ENCODE measurements at places on chromosomes 12 and 14.

- peak; percentile 3 for DNase-seq
These were observed 32.7 kb downstream of the MED6 start for GRCh38 chr14:70567791-70568190.

DNA sequence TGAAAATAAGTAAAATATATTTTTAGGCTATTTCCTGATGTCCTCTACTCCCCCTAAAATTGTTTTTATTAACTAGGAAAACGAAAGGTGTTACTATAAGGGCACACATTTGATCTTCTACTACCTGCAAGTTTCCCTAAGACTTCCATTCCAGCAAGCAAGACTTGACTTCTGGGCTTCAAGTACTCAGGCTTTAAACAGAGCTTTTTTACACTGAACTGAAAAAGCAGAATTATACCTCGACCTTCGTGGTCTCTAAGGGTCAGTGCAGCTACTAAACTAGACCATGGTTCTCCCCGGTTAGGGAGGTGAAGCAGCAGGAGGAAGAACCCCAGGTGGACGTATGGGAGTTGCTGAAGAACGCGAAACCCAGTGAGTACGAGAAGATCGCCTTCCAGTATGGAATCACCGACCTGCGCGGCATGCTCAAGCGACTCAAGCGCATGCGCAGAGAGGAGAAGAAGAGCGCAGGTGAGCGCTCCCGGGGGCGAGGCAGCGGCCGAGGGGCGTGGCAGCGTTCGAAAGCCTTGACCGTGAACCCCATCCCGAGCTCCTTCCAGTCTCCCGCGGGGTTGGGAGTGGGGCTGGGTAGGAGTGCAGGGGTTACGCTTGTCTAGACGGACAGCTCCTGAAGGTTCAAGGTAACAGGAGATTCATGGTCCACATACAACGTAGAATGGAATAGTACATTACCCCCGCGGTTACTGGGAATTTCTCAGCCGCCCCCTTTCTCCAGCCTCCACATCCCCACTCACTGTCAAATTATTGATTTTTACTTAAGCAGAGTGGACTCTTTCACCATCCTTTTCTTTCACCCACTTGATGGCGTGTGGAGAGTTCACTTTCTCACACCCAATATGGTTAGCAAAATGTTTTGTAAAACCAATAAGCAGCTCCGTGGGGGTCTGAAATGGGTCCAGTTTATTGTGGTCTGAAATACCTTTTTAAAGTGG lies 47.6 kb downstream of the MYBPC1 start:
- no peak for DNase-seq

GRCh38 chr12:124188561-124189405 lies 106.1 kb upstream of the RFLNA start:
- no peak for DNase-seq

GRCh38 chr12:130200445-130200844 lies 38.2 kb downstream of the FZD10 start:
- DNase-seq: no peak

DNA sequence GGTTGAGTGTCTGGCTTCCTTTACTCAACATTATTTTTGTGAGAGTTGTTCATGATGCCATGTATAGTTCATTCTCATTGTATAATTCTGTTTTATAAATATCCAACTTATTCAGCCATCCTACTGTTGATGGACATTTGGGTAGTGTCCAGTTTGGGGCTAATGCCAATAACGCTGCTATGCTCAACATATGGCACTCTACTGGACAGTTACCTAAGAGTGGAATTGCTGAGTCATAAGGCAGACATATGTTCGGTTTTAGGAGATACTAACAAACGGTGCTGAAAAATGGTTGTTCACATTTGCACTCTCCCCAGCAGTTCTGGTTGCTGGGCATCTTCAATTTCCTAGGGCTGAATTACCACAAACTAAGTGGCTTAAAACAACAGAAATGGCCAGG lies 28.7 kb upstream of the P2RX4 start:
- no peak for DNase-seq

DNA sequence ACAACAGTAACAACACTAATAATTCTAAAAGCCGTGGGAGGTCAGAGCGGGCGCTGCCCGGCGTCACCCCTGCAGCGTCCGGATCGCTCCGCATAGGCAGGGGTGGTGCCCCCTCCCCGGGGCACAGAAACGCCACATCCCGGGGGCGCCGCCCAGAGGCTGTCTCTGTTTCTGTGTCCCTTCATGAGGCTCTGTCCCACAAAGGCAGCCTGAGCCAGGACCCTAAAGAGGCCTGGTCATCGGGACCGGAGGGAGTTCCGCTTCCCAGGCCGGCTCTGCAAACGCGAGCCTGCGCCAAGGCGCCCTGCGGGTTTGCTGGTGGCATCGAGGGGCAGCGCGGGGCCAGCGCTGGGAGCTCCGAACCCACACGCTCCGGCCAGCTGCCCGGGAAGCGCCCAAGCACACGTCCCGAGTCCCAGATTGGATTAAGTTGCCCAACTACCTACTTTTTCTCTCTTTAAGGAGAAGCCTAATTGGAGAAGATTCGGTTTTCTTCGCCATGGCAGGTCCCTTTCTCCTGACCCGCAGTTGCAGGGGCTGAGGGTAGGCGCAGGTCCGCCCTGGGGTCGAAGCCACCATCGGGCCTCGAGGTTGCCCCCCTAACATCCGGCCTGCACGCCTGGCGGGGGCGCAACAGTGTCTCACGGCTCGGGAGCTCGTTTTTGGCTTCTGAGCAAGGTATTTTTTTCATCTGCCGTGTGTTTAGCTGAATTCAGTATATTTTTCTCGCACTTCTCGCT lies 421.7 kb downstream of the VRK1 start:
- peak; percentile 18 for DNase-seq

DNA sequence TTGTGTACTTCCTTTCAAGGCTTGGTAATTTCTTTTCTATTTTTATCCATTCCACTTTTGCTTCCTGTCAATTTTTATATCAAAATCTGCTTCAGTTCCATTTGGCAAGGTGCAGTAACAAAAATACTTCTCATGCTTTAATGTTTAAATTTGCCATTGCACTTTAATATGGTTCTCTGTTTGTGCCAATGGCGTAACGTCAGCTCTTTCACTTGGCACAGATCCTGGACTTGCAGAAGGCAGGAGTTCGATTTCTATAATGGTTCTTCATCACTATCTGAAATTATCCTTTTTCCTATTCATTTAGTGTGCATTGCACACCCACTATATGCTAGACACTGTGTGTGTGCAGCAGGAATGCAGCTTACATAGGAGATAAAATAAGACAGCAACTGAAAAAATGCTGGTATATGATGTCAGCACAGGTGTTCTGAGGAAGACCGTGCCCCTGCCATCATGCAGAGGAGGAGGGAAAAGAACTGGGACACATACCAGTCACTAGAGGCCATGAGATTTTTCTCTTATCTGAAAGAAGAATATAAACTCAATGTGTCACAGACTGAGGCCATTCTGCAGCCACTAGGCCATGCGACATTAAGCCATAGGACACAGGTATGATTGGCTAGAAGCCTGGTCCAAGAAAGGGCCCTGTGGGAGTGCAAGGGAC lies 298.2 kb downstream of the RPAP3 start:
- DNase-seq: no peak

GRCh38 chr12:106000382-106001104 lies 138.2 kb downstream of the NUAK1 start:
- no peak for DNase-seq

DNA sequence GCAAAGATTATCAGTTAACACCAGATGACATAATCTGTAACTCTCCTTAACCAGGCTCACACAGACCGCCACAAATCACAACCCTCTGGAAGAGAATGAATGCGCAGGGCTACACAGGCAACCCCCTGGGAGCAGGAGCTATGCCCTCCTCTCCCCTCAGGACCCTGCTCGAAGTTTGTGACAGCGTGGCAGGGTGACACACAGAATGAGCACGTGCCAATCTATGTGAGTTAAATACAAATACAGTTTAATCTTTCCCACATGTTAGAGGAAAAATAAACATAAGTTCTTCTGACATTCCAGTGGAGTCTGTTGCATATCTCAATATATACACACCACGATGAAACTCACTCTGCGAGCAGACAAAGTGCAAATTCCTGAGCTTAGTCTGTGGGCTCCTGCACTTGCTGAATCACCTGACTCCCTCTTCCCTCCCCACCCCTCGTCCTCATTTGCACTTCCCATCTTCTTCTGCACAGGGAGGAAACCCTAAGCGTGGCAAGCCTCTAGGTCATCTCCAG lies 37.6 kb downstream of the BCAT1 start:
- DNase-seq: no peak

DNA sequence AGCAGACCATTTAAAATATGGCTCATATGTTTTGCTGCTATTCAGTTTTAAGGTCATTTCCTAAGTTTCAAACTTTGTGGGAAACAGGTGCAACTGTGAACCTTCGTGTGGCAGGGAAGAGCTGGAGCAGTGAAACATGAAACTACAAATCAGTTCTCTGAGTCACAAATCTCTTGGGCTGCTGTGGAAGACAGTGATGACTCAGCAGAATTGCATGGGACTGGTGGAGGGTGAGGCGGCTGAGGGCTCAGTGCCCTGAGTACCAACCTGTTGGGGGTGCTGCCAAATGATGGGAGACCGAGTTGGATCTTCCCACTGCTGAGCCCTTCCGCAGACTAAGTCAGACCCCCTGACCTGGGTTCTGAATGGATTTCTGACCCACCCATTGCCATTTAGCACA lies 8.4 kb upstream of the CALM1 start:
- no peak for DNase-seq

- no peak for DNase-seq
These were observed 62.3 kb downstream of the SPRING1 start for GRCh38 chr12:116675339-116676107.

DNA sequence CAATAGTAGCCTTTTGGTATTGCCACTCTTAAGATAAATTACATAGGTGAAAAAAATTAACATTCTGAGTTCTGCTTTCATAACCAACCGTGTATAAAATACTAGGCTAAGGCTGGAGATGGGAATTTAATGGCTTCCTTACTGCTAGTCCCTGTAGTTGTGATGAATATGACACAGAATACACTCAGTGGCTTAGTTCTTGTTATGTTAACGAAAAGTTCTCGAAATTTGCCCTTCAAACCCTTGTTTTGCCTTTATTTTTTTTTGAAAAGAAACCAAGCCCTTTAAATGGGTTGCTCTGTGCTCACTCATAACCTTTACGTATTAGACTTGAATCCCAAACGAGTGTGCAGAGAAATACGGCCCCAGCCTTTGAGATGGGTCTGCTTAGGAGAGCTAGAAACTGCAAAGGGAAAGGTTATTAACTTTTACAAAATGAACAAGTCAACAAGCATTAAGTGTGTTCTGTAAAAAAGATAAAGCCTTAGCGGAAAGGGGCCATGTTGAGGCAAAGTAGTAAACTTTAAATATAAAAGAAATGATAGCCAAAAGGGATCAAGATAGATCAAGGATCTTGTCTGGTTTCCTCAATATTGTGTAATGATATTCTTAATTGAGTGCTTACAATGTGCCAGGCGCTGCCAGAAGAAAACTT lies 1.7 kb downstream of the NUDT4 start:
- no peak for DNase-seq

GRCh38 chr14:96095581-96096476 lies 56.7 kb downstream of the C14orf132 start:
- no peak for DNase-seq

DNA sequence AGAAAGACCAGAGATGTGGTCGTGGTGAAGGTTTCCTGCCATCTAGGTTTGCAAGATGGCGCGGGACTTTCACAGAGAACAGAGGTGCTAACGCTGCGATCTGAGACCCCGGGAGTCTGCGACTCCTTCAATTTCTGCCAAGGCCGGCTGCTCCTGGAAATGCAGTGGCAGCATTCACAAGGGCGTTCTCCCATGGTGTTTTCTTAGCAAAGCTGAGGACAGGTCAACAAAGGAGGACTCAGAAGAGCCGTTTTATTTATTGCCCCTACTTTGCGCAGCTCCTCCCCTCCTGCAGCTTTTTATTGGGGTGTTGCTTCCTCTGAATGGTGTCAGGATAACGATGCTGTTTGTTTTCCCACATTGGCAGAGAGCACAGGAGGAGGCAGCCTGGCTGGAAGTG lies 86.3 kb downstream of the TMEM132C start:
- no peak for DNase-seq

- DNase-seq: no peak
These were observed 20.3 kb downstream of the FIGNL2 start for GRCh38 chr12:51827925-51828818.

DNA sequence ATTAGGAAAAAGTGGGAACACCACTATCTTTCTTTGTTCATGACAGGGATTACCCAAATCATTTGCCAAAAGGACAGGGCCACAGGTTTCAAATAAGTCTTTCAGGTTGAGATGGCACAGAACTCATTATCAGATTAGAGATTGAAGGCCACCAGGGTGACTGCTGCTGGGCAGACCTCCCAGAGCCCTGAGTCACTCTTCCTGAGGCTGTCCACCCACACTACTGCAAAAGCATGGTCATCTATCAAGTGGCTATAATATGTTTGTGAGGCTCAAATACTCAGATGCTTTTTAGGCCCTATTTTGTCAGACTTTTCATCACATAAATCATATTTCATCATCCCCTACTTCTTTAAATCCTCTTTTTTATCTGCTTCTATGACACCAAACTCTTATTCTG lies 155.3 kb upstream of the CCDC196 start:
- no peak for DNase-seq

GRCh38 chr12:53750812-53751335 lies 905 bp downstream of the CISTR start:
- DNase-seq: no peak

DNA sequence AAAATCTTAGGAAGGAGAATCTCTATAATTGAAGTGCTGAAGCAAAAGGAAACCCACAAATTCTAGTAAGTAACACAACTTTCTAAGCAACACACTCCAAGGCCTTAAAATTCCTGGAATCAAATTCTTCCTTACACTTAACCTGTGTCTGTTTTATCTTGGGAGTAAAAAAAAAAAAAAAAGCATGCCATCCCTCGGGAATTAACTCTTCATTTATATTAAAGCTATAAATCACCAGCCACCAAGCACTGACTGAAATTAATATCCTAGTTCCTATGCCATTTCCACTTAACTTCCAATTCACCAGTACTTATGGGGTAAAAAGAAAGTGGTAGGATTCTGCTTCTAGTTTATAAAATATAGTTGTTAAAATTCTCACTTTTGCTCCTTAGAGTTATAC lies 238.1 kb downstream of the SLC25A21 start:
- DNase-seq: no peak

GRCh38 chr12:29762637-29763300 lies 21.0 kb downstream of the TMTC1 start:
- DNase-seq: no peak

- no peak for DNase-seq
These were observed 55.0 kb upstream of the BICD1 start for GRCh38 chr12:32051511-32052211.

Measured in CD4-positive, alpha-beta T cell treated with Interleukin-21 for 1 hour (primary cell).